ENCODE measurements at places on chromosomes 7 and 10.

DNA sequence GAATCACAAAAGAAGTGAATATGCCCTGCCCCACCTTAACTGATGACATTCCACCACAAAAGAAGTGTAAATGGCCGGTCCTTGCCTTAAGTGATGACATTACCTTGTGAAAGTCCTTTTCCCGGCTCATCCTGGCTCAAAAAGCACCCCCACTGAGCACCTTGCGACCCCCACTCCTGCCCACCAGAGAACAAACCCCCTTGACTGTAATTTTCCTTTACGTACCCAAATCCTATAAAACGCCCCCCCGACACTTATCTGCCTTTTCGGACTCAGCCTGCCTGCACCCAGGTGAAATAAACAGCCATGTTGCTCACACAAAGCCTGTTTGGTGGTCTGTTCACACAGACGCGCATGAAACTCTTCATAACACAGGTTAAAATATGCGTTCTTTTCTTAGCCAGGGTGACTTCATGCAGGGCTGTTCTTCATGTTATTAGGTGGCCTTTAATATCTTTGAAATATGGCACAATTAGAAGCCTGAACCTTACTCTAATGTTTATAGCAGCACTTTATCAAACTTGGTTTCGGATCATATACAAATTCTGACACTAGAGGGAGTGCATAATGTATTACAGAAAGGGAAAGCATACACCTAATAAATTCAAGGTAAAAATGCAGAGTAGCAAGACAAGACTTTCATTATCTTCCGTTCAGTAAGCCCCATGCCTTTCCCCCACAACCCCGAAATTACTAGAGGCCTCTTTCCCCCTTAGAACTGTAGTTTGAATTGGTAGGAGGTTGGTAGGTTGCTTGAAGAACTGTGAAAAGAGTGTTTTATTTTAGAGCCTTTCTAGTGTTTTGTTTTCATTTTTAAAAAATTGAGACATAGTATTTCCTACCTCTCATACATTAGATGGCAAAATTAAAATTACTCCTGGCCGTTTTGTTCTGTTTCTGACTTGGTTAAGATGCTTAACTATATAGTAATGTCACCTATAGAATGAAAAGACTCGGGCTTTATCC is 117.9 kb downstream of the NPY start:
- no peak for DNase-seq

DNA sequence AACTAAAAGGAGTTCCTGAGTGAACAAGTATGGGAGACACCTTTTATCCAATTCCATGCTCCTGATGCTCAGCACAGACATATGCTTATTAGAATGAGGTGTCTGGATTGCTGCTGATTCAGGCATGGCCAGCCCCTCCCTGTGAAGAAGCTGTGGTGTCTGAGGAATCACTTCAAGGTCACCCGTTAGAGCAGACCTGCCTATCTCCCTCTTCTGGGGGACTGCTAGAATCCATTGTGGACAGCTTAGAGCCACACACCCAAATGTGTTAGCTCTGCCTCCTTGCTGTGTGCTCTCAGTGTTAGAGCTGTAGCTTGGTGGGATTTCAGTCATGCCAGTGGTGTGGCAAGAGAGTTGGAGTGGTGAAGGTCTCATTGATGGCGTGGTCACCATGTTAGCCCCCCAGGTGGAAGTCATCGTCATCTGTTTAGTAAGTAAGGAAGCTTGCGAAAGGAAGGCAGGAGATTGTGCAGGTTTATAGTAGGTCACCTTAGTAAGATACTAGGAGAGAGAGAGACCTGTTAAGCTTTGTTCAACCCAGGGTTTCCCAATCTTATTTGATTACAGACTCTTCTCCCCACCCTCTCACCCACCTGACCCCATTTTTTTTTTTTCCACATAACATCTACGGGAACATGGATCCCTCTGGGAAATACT is 12.8 kb downstream of the PRXL2A start:
- DNase-seq = no peak

GRCh38 chr7:11779864-11780674 is 51.9 kb downstream of the THSD7A start:
- DNase-seq = no peak

GRCh38 chr10:70978181-70978580 is 89.8 kb upstream of the PCBD1 start:
- DNase-seq = no peak

DNA sequence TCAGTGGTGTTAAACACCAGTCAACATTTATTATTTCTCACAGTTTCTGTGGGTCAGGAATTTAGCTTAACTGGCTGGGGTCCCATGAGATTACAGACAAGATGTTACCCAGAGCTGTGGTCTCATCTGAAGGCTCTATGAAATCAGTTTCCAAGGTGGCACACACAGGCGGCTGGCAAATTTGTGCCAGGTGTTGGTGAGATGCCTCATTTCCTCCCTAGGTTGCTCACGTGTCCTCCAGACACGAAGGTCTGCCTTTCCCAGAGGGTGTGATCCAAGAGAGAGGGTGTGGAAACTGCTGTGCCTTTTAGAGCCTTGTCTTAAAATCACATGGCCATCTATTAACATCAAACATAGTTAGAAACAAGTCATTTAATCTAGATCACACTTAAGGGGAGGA is 209.0 kb downstream of the JCAD start:
- DNase-seq = no peak

- no peak for DNase-seq
Observed at GRCh38 chr10:44979281-44980191, 927 bp upstream of the DEPP1 start.

Data from stimulated activated CD4-positive, alpha-beta T cell treated with anti-CD3 and anti-CD28 coated beads, TNF-alpha, amount 100 ng/mL, for 24 hours (primary cell).